ENCODE measurements at places on chromosomes 16 and 17.

DNA sequence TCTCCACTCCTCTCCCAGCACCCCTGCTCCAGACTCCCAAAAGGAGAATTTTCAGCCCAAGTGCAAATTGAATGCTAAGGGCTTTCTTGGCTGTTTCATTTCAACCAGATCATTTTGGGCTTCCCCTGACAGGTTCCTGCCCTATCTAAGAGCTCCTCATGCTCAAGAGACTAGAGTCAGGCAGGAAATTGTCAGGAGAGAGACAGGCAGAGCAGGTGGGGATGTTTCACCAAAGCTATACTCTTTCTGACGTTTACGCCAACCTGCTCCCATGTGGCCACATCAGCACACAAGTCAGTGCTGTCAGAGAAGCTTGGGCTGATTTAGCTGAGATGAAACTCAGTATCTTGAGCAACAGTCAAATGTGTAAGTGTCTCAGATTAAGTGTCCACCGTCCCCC lies 31.4 kb downstream of the HIC1 start:
- no peak for DNase-seq

DNA sequence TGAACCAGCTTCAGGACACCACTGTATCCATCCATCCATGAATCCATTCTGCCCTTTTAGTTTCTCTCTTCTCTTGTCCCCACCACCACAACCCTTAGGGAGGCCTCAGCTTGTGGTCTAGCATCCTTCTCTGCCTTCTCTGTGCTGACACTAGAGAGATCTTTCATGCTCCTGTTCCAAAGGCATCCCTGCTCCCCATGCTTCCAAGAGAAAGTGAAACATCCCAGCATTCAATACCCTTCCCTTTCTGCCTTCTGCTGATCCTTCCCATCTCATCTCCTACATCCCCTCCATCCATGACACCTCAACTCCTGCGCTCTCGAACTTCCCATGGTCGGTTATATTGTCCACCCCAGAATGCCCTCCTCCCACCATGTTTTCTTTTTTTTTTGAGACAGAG lies 10.0 kb downstream of the RAPGEFL1 start:
- DNase-seq: no peak

GRCh38 chr17:27293359-27293897 lies 486 bp upstream of the WSB1 start:
- no peak for DNase-seq

DNA sequence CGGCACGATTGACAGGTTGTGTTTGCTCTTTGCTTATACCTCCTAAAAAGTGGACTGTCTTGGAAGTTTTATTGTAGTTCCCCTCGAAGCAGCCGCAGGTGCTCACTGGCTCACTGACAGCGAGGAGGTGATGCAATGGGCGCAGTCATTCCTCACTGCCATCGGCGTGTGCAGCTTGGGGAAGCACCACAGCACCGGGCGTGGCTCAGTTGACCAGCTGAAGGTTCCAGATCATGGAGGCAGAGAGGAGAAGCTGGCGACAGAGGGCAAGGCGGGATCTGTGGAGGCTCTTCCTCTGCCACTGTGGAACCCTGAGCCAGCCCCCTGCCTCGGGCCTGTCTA lies 72.1 kb upstream of the TNRC6C start:
- DNase-seq: no peak

GRCh38 chr17:40553694-40554534 lies 11.4 kb downstream of the CCR7 start:
- DNase-seq: no peak

DNA sequence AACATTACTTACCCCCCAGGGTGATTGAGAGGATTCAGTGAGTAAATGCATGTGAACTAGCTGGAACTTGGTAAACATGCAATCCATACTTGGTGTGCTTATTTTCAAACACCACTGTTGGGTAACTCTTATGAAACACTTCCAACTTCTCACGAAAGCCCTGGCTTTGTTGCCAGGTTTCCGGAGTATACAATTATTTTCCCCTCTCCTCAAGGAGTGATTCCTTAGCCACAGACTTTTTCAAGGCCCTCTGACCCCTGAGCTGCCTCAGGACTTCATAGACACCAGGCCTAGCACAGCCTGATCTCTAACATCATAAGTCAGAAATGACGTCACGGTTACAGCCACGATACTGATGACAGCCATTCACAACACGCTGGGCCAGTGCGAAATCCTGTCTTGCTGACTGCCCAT lies 27.6 kb downstream of the HSD17B2 start:
- no peak for DNase-seq

GRCh38 chr17:43769426-43769825 lies 9.4 kb downstream of the DUSP3 start:
- no peak for DNase-seq

GRCh38 chr17:67044940-67045339 lies 586 bp downstream of the CACNG1 start:
- DNase-seq: no peak

DNA sequence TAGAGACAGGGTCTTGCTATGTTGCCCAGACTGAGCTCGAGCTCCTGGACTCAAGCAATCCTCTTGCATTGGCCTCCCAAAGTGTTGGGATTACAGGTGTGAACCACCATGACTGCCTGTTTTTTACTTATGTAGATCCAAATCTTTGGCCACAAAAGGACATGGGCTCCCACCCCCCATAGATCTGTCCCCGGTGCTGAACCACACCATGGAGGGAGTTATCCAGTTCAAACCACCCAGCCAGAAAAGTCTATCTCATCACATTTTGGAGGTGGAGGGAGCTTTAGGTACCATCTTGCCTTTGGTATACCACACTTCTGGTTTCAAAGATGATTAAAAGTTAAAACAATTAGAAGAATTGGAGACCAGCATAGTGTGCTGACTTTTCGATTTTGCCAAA lies 26.2 kb downstream of the SHISA9 start:
- no peak for DNase-seq

DNA sequence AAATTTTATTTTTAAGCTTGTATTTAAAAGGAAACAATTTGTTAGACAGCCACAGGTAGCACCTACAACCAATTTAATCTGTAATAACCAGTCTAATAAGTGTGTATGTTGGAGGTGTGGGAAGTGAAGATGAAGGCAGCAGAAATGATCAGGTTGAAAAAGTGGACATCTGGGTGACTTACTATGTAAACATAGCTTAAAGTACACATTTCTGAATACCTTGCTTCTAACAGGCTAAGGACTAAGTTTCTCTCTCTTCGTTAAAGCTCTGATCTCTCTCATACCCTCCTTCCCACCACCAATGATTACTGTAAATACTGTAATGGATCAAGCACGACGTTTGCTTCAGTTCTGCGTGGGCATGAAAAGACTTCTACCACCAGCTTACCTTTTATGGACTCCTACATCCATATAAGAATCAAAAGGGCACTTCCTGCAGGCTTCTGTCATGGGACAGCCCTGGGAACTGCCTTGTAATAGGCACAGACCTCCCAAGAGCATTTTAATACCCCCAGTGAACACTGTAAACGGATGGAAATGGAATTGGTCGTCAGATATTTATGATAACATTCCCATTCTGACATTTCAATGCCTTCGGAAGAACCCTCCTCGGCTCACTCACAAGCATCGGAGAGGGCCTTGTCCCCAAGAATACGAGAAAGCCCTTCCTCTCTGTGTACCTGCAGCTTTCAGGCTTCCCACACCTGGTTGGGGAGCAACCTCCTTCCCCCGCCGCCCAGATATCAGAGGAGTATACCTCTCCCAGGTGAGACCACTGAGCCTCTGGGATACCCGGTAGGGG lies 700 bp downstream of the CCDC43 start:
- no peak for DNase-seq

DNA sequence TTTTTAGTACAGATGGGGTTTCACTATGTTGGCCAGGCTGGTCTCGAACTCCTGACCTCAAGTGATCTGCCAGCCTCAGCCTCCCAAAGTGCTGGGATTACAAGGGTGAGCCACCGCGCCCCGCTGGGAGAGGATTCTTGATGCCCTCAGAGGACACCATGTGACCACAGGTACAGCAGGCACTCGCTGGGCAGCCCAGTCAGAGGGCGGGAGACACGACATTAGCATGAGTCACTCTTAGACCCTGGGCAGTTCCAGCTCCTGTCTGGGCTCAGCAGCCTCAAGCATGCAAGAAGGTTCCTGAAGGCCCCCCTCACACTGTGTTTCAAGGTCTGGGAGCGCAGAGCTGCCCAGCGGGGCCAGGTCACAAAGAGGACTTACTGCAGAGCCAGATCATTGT lies 11.9 kb downstream of the STAC2 start:
- DNase-seq: no peak

GRCh38 chr16:81310045-81310644 lies 4.6 kb upstream of the GAN start:
- no peak for DNase-seq

- no peak for DNase-seq
Measured at GRCh38 chr17:63189930-63190329, 223.9 kb downstream of the TANC2 start.

- DNase-seq: no peak
Measured at GRCh38 chr16:75288596-75289120, 37.2 kb upstream of the BCAR1 start.

DNA sequence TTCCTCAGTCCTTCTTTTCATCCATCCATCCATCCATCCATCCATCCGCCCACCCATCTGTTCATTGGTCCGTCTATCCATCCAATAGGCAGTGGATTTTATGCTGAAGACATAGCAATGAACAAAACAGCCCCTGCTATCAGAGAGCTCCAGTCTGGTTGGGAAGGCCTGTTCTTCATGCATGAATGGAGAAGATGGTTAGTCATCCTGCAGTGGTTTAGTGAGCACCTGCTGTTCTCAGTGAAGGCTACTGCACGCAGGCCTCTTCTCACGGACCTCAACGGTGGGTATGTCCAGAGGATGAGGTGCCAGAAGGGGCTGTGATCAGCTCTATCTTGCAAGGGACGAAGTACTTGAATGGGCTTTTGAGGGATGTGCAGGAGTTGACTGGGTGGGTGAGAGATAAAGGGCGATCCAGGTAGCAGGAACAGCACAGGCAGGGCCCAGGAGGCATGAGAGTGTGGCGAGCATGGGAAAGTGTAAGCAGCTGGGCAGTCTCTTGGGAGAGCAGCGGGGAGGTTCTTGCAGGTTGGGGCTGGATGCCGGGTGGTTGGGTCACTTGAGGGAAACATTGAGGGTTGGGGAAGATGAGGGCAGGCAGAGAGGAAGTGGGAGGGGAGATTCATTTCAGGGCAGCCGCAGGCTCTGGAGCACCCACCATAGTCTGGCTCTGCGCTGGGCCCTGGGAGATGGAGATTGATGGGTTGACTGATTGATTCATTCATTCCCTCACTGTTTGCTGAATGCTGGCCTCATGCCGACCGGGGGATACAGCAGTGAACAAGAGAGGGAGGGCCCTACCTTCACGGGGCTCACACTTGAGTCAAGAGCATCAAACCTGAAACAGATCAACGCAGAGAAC lies 115.0 kb upstream of the CIBAR2 start:
- no peak for DNase-seq

- no peak for DNase-seq
Measured at GRCh38 chr16:2501946-2502895, 11.5 kb upstream of the ATP6V0C start.

DNA sequence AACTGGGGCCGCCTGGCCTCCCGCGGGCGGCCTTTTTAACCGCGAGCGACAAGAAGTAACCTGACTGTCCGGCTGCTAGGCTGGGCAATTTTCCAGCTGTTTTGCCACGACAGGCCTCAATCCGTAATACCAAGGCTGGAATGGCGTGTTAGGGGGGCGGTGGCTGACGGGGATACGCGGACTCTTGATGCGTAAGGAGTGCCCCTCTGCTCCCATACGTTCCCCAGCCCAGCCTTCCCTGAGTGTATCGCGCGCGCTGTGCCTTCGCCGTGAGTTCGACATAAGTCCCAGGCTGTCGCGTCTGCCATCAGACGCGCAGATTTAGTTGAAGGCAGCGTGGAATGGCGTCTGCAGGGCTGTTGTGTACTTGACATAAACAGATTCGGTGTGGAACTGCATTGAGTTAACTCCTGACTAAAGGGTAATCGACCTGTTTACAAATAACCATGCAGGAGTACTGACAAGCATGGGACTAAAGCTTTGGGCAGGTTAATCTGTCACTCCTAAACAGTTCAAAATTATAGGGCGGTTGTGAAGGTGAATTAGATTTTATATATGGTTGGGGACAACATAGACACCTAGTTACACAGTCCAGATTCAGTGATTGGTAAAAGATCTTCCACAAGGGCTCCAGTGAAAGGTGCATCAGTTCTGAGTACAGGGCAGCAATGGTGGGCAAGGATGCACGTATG lies 16.6 kb upstream of the ERN1 start:
- no peak for DNase-seq

DNA sequence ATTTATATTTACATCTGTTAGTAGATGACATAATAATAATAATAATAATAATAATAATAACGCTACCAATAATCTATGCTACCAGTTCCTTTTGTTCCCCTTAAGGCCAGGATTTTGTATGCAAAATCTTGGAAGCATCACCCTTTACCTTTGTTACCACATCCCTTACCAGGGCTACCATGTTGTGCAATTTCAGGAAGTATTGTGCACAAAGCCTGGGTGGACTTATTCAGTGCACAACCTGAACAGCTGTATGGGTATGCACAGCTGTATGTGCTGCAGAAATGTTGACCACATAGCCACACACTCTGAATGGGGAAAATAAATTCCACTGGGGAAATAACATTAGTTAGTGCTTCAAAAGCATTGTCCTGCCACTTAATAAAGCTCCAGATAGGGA lies 19.9 kb upstream of the CALB2 start:
- no peak for DNase-seq

DNA sequence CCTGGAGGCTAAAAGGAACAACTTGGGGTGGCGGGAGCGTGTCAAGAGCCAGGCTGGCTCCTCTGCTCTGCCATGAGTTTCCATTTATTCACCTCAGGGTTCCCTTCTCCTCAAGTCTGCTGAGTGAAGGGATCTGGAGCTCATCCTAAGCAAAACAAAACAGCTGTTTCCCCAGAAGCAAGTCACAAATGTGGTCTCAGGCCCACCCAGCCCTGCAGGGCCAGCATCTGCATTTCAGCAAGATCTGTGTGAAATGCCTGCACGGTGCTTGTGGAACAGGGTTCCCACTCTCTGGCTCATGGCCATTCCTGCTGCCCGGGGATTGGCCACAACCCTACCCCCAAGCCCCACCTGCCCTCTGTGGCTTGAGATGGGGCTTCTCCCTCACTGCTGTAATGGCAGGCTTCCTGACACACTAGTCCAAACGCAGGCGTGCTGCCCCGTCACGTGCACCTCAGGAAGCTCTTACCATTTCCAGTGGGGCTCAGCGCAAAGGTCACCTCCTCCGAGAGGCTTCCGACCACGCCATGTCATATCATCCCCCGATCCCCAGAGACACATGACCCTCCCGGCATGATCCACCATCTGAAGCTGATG lies 2.3 kb downstream of the SLC38A8 start:
- DNase-seq: no peak

GRCh38 chr17:40363111-40363827 lies 1.3 kb downstream of the GJD3 start:
- DNase-seq: no peak
